ENCODE measurements at places on chromosomes 1 and 21.

DNA sequence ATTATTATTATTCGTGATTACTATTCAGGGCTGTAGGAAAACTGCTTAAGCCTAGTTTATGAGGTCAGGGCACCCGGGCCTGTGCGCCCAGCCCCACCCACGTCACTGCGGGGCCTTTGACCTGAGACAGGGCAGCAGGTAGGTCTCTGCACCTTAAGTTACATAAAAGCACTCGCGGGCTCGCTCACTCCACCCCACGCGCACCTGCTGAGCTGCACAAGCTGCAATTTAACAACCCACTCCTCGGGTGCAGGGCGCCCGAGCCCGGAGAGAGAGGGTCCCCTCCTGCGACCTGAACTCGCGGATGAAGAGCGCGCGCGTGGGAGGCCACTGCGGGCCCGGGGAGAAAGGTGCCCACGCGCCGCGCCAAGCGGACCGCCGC, 477 bp downstream of the ICMT start:
- H3K36me3 ChIP-seq = peaks cover 20% of the 10 kb centered on the region
- H3K27me3 ChIP-seq = peaks cover 28% of the 10 kb centered on the region
- peak overlapping the region; percentile 76 for H3K27ac ChIP-seq
- peak overlapping the region; percentile 91 for H3K4me3 ChIP-seq
- peaks cover 34% of the 10 kb centered on the region for H3K4me1 ChIP-seq
- peak; percentile 36 for DNase-seq

DNA sequence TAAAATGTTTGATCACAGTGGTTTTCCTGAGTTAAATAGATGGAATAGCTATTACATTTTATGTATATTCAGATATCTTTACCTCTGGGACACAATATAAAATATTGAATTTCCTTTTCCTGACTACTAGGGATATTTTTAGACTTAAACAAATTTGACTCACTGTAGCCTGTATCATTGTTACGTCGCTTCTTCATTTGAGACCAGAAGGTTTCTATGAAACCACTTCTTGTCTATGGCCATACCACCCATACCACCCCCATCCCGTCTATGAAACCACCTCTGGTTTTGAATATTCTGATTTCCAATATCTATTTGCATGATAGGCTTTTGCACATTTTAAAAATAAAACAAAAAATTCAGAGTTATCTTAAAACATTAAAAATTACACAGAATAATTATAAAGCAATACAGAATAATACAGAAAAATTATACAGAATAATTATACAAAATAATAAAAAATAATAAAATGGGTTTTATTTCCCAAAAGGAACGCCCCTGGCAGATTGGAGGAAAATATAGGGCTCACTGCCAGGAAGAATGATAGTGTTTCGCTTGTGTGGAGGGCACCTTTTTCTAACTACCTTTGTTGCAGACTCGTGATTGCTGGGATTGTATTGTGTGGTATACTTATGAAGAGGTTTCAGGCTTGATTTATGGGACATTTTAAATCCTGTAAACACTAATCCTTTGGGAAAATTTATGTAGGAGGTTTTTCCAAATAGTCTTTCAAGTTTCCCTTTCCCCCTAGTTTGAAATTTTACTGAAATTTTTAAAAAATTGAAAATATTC, 4.7 kb downstream of the SPEN start:
- peaks cover 10% of the 10 kb centered on the region for H3K36me3 ChIP-seq
- H3K4me3 ChIP-seq = no peak overlapping the region
- DNase-seq = no peak
- no peak overlapping the region for H3K27ac ChIP-seq
- no peaks in the 10 kb centered on the region for H3K27me3 ChIP-seq

DNA sequence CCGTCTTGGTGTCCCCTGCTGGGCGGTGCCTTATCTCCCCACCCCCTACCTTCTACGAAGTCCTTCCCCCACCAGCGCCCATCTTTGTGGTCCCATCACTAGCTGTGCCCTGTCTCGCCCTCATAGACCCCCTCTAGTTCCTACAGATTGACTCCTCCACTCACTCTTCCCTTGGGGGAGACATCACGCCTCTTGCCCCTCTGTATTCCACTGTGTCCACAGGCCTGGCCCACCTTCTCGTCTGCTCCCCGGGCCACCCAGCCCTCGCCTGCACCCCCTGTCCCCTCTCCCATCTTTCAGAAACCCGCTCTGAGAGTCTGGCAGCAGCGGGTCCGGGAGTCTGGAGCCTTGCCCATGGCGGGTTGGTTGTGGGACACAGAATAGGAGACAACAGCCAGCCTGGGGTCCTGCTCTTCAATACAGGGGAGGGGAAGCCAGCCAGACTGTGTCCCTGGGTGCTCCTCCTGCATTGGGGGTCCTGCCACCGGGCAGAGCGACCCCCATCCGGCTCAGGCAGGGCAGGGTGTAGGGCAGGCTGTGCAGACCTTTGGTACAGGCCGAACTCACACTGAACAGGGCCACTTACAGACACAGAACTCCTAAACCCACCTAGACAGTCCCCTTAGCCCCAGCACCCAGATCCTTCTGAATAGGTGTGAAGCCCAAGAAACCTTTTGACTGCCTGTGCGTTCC, 1.1 kb downstream of the RNF187 start:
- H3K36me3 ChIP-seq = peaks cover 35% of the 10 kb centered on the region
- H3K4me1 ChIP-seq = peaks cover 44% of the 10 kb centered on the region
- H3K27me3 ChIP-seq = peaks cover 9% of the 10 kb centered on the region
- peak overlapping the region; percentile 95 for H3K4me3 ChIP-seq
- peak overlapping the region; percentile 95 for H3K27ac ChIP-seq

GRCh38 chr1:165815725-165816124, 11.7 kb upstream of the UCK2 start:
- H3K36me3 ChIP-seq = no peaks in the 10 kb centered on the region
- DNase-seq = no peak
- no peak overlapping the region for H3K4me3 ChIP-seq
- H3K27ac ChIP-seq = no peak overlapping the region
- peaks cover 18% of the 10 kb centered on the region for H3K27me3 ChIP-seq
- no peaks in the 10 kb centered on the region for H3K4me1 ChIP-seq

DNA sequence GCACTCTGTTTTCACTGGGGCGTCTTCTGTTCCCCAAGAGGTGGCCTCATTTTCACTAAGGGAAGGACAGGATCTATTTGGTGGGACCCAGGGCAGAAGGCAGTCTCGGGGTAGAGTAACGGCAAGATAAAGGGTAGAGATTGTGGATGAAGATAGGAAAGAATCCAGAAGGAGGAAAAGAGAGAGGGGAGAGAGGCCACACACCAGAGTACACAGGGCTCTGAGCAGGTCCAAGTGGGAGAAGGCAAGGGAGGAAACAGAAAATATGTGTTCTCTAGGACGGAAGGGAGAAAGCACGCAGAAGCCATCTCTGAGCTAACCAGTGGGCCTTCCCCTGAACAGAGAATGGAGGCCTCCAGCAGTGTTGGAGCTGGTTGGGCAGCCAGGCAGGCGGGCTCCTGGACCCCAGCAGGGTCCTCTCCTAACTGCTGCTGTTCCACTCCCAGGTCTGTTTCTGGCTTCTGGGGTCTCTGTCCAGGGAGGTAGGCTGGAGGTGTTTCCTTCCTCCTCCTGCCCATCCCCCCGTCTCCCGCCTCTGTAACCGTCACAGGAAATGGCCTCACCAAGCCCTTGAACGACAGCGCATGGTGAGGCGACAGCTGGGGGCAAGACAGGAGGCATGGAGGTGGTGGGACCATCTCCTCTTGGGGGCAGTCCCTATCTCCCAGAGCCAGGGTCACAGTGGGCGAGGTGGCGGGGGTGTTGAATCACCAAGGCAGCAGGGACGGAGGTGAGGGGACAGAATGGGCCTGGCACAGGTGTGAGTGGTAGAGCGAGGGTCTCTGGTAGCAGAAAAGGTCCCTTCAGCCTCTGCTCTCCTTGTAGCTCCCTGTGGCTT, 649 bp downstream of the PTPN7 start:
- DNase-seq = peak; percentile 80
- H3K27ac ChIP-seq = peak overlapping the region; percentile 99
- H3K4me3 ChIP-seq = peak overlapping the region; percentile 93
- H3K36me3 ChIP-seq = peaks cover 46% of the 10 kb centered on the region
- peaks cover 84% of the 10 kb centered on the region for H3K4me1 ChIP-seq

DNA sequence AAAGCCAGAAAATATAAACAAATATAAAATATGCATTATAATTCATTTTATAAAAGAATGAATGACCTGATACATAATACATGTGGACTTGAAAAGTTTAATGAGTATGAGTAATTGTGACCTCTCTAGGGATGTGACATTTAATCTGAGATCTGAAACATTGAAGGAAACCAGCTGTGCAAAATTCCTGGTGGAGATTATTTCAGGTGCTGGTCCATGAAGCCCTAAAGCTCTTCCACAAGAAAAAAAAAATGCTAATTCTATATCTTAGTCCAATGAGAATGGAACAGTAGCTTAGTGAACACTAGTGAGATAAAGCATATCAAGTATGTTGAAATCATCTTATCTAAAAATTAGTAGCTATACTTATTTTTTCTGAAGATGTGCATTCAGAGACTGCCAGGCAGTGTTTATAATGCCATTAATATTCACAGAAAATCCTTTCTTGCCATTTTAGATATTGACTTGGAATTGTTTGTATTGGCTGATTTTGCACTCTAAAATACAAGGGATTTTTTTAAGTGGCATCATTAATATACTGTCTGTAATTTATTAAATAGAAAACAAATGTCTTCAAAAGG, 1485.9 kb downstream of the PLA2G4A start:
- H3K4me3 ChIP-seq = no peak overlapping the region
- no peaks in the 10 kb centered on the region for H3K4me1 ChIP-seq
- no peak overlapping the region for H3K27ac ChIP-seq
- no peaks in the 10 kb centered on the region for H3K36me3 ChIP-seq
- DNase-seq = no peak

DNA sequence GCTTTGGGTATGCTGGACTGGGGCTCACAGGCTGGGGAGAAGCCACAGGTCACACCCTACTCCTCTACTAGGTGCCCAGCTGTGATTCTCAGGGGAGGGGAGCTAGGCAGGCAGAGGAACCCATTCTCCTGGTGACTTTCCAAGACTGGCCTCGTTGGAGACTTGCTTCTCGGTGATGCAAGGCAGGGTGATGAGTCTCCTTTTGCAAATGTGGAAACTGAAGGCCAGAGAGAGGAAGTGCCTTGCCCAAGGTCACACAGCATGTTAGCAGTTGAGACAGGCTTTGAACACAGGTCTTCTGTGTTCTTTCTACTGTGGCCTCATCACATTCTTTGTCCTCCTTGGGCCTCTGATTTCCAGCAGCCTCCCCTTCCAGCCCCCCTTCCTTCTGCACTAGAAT, 20.5 kb upstream of the C1QA start:
- H3K4me3 ChIP-seq = no peak overlapping the region
- DNase-seq = no peak
- no peaks in the 10 kb centered on the region for H3K4me1 ChIP-seq

GRCh38 chr1:93651695-93652094, 29.9 kb downstream of the BCAR3 start:
- H3K27ac ChIP-seq = no peak overlapping the region
- H3K27me3 ChIP-seq = peaks cover 33% of the 10 kb centered on the region
- DNase-seq = no peak
- H3K4me1 ChIP-seq = no peaks in the 10 kb centered on the region
- no peak overlapping the region for H3K4me3 ChIP-seq

- H3K36me3 ChIP-seq = no peaks in the 10 kb centered on the region
- peaks cover 18% of the 10 kb centered on the region for H3K27me3 ChIP-seq
- H3K27ac ChIP-seq = no peak overlapping the region
Observed at GRCh38 chr1:47479664-47480063, 41.8 kb downstream of the FOXD2 start.

DNA sequence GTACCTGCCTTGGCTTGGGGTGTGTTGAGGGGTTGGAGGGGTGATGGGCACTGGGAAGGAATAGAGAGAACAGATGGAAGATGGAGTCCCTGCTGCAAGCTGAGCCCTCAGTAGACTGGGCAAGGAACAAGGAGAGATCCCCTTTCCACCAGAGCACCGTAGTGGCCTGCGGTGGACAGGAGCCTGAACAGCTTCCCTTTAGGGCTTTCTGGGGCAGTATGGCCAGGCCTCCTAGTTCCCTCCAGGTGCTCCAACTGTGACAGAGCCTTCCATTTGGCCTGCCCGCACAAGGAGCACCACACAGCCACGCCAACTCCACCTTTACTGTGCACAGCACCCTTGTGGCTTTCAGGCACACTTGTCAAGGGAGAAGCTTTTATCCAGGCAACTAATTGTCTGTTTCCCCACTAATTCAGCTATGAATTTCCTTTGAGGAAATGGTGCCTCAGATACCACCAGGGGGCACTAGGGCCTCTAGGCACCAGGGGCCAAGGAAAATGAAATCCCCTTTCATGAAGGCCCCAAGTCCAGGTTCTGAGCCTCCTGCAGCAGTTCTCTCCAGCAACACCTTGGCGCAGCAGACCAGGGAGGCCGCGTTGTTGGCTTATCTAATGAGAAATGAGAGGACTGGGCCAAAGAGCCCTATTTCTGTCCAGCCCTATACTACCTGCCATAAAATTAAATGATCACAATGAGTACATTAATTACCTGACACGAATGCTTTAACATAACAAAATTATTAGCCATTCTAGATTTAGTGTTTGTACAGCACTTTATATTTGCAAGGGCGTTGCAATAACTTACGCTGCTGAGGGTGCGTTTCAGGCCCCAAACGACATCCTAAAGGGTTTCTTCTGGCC, 23.1 kb upstream of the ERI3 start:
- no peak overlapping the region for H3K4me3 ChIP-seq
- H3K4me1 ChIP-seq = no peaks in the 10 kb centered on the region
- no peaks in the 10 kb centered on the region for H3K36me3 ChIP-seq
- H3K27ac ChIP-seq = no peak overlapping the region
- peak; percentile 63 for DNase-seq

DNA sequence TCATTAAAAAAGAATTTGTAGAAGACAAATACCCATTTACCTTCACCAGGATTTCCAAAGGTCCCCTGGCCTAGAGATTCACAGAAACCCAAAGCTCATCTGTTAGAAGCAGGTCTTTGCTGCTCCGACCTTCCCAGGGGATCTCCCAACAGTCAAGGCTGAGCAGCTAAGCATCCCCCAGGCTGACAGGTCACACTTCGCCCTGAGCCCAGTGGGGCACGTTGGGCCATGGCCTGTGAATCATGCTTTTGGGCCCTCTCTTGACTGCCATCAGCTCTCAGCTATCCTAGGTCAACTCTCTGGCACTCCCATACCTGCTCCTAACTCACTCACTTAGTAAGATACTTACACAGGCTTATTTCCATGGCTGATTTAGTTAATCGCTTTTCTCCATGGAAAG, 157.7 kb downstream of the DSCAM start:
- no peaks in the 10 kb centered on the region for H3K36me3 ChIP-seq
- H3K4me3 ChIP-seq = no peak overlapping the region
- H3K27ac ChIP-seq = no peak overlapping the region

- peaks cover 19% of the 10 kb centered on the region for H3K27me3 ChIP-seq
- H3K4me1 ChIP-seq = no peaks in the 10 kb centered on the region
- DNase-seq = no peak
- H3K27ac ChIP-seq = no peak overlapping the region
- H3K4me3 ChIP-seq = no peak overlapping the region
- H3K36me3 ChIP-seq = no peaks in the 10 kb centered on the region
Observed at GRCh38 chr1:38153778-38154470, 107.3 kb upstream of the POU3F1 start.

DNA sequence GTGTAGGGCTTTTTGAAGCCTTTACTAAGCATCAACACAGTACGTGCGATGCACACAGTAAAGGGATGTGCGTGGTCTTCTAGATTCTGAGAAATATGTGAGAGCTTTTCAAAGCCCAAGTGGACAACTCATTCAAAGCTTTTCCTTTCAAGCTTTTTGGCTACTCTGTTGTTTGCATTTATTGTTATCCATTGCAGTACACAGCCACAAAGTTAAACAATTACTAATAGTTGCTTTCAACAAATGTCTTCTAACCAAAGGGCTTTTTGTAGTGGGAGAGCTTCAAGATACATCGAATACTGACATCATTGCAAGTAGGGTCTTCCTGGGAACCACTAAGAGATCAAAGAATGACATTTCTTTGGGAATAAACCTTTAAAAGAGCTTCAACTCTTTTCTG, 97.9 kb upstream of the ETV3 start:
- H3K27ac ChIP-seq = no peak overlapping the region
- no peak overlapping the region for H3K4me3 ChIP-seq
- peaks cover 3% of the 10 kb centered on the region for H3K4me1 ChIP-seq
- peaks cover 12% of the 10 kb centered on the region for H3K27me3 ChIP-seq
- no peak for DNase-seq
